ENCODE measurements at places on chromosomes 7 and 10.

DNA sequence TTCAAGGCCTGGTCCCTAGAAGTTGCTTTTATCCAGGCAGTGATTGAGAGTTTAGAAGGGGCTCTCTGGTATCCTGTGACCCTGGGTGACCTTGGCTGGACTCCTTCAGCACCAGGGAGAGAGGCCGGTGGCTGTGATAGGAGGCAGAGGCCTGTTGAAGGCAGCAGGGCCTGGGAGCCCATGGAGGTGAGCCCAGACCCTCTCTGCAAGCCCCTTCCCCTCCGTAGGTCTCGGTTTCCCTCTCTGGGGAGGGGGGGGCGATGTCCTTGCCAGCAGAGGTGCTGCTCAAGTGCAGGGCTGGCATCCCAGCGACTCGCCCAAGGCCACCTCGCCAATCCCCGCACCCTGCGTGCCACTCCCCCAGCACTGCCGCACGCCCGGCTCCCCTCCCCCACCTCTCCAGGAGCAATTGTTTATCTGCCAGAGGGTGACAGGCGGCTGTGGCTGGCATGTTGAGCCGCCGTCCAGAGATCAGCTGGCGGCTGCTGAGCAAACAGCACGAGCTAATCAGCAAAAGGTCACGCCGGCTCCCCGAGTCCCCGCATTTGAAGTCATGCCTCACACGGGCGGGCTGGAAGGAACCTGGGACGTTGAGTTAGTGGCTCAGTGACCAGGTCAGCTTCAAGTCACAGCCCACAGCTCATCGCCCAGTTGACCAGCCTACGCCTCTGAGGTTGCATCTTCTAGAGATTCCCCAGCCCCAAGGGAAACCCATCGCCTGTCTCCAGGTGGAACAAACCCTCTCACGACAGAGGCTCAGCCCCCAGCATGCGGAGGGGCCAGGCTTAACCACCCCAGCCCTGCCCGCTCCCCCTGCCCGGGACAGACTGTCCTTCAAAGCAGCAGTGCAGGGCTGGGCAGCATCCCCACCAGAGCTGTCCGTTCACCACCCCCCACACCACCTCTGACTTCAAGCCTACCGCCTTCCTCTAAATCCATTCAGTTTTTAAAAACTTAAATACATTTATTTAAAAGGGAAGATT lies 43.7 kb downstream of the ELFN1 start:
- DNase-seq, result no peak

GRCh38 chr7:11355399-11356005 lies 381.8 kb downstream of the PHF14 start:
- no peak for DNase-seq

DNA sequence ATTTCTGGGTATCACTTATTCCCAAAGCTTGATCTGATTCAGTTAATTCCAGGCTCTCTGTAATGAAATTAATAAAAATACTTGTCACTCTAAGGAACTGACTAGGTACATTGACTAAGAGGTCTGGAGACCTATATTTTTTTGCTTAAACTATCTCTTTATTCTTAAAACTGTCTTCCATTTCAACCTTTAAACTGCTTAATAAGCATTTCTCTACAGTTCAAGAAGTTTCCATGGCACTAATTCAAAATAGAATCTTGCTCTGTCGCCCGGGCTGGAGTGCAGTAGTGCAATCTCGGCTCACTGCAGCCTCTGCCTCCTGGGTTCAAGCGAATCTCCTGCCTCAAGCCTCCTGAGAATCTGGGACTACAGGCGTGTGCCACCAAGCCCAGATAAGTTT lies 117.4 kb downstream of the MTPAP start:
- DNase-seq, result no peak

DNA sequence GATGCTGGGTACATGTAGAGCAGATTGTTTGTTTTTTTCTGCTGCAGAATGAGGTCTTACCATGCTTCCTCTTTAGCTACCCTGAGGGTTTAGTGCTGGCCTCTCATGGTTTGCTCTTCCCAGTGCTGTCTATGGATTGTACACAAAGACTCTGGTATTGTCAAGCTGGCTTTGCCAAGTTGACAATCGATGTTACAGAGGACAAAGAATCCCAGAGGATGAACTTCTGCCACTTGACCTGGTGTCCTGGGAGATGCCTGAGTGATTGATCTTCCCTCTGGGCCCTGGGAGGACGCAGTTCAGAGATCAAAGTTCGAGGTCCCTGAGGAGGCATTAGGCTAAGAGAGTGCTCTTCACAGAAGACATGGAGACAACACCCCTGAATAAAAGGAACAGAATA lies 865.4 kb downstream of the CCSER2 start:
- no peak for DNase-seq

DNA sequence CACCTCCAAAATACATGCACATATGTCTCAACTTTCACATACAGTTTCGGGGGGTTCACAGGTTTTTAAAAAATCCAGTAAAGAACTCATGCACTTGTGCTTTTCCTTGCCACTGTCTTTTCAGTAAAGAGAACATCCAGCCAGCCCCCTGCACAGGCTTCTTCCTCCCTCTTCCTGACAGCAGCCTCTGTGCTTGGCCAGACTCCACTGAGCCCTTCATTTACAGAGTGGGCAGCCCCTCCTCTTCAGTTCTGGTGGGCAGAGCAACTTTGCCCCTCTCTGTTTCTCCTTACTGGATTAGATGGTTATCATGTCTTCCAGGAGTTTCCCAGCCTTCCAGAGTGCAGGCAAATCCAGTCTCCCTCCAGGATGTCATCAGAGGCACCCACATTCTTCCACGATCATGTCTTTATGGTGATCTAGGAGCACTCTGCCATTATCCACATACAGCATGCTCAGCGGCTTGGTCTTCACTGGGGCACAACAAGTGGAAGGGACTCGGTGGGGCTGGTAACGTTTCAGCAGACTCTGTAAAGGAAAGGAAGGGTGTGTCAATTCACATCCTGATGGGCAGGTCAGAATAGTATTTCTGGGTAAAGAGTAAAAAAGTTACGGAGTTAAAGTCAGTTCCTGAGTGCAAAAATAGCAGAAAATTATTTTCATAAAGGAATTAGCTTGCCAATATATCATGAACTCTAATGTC lies 8.8 kb downstream of the NODAL start:
- no peak for DNase-seq

Data from B cell (primary cell).